ENCODE measurements at places on chromosomes 4 and X.

GRCh38 chr4:1137850-1138249 is 24.5 kb upstream of the RNF212 start:
- no peak for DNase-seq

- no peak for DNase-seq
These were observed 18.3 kb upstream of the H2AZ1 start for GRCh38 chr4:99968330-99968729.

DNA sequence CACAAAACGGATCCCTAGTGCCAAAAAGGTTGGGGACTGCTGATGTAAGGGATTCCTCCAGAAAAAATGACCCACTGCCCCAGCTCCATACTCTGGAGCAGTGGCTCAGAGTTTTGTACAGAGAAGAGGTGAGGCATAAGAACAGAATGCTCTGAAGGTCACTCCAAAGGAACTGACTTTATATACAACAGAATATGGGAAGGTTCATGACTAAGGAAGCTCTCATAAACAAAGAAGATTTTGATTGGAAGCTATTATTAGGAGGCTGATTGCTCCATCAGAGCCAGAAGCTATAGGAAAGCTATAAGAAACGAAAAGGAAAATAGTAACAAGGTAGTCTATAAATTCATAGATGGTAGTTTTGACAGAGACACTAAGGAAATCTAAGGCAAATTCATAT is 203.1 kb downstream of the SLC7A11 start:
- DNase-seq: no peak

DNA sequence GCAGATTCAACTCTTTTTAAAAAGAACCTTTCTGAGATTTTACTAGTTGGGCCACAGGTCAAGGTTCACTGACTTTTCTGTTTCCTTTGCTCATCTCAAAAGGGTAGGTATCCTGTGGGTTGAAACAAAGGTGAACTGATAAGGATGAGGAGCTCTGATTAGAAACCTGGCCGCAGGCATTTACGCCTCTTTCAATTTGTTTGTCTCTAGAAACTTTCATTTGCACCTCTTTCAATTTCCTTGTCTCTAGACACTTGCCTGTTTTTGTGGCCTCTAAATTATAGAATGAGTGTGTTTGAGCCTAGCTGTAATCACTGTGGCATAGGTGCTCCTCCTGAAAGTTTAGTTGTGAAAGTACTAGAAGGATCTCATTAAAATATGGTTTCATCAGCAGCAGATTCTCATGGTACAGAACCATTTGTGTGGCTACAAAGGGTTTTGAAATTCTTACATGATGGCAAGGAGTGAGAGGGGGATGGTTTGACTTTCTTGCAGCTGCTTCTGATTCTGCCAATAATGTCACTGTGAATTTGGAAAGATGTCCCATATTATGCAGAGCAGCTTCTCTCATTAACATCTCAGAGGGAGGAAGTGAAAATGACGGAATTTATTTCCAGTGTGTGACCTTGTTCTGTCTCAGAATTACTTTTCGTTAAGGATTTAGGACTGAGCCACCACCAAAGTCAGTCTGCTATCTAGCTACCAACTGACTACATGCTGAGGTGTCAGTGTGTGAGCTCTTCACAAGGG is 142.2 kb downstream of the SH2D1A start:
- DNase-seq: no peak

GRCh38 chr4:63458010-63458409 is 951.2 kb downstream of the TECRL start:
- DNase-seq: no peak
